ENCODE measurements at places on chromosomes 16 and 17. TPM values are rescaled to one million over a fixed set of nuclear protein-coding genes. Genes with fewer than 3 reads are reported as not detected.
A peak's percentile ranks its signal among the peaks of the same experiment; 100 is the strongest.

CLEC19A gene
- total RNA-seq: not detected

CD300LB gene
- 0.15 TPM for total RNA-seq

AATK gene
- total RNA-seq: 1.0 TPM

PDE6G gene
- total RNA-seq: not detected

FOXJ1 gene
- 0.11 TPM for total RNA-seq

KRTAP4-3 gene
- not detected for total RNA-seq

LIMD2 gene
- 2.8 TPM for total RNA-seq

DNA sequence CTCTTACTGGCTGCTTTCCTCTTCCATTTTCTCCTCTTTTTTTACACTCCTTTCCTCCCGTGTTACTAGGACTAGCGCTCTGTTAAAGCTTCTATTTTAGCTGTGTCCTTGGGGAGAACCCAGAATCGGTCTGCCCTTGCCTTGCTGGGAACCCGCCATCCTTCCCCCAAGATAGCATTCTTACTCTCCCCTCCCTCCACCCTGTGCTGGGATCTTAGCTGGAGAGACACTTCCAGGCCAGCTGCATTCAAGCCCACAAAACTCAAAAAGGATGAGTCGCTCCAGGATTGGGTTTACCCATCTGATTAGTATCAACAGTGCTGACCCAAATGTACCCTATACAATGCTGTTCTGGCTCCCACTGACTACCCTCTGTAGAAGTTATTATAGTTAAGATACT is 200.5 kb upstream of the ASIC2 start:
- no peak for DNase-seq

GRCh38 chr17:142102-142661 is 4.8 kb downstream of the SCGB1C2 start:
- peak; percentile 43 for DNase-seq

DNA sequence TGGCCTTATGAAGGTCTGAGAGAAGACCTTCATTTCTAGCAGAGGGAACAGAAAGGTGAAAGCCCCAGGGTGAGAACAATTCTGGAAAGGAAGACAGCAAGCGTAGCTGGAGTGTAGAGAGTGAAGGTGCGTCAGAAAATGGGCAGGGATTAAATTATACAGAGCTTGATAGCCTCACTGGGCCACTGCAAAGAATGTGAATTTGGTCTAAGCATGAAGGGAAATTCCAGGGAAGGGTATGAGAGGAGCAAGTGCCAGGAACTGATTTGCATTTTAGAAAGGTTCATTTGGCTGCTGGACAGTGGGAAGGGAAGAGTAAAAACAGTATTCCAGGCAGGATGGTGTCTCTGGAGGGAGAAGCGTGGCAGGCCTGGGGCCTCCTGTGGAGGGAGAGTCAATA is 274.1 kb upstream of the ASIC2 start:
- DNase-seq: no peak

DNA sequence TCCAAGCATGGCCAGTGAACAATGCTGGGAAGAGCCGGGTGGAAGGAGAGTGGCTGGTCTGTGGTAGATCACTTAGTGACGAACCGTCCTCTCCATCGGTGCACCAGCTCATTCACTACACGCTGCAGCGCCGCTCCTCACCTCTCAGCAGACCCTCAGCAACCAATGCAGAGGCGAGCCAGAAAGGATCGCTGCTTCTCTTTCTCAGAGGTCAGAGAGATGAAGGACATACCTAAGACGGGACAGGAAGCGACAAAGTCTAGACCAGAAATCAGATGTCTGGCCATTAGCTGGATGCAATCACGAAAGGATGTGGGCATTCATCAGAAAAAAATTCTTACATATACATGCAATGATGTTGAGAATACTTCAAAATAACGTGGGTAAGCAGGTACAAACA is 26.9 kb downstream of the NSMCE1 start:
- DNase-seq: no peak

DNA sequence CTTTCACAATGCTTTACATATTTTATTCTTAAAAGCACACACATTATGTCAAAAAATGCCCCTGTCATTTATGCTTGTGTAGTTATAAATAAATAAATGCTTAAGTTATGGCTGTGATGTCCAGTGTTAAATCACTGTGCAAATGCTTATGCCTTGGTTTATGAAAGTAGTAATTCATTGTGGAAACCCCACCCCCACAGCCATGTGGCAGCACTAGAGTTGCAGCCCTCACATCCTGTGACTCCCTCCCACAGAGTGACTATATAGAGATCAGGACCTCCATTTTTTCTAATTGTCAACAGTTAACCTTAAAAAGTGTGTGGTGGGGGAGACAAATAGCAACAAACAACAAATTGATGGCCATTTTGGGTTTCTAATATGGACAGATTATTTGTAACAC is 2.4 kb downstream of the SKAP1 start:
- no peak for DNase-seq

- no peak for DNase-seq
Measured at GRCh38 chr17:20825539-20825938, 217.3 kb downstream of the USP22 start.

DNA sequence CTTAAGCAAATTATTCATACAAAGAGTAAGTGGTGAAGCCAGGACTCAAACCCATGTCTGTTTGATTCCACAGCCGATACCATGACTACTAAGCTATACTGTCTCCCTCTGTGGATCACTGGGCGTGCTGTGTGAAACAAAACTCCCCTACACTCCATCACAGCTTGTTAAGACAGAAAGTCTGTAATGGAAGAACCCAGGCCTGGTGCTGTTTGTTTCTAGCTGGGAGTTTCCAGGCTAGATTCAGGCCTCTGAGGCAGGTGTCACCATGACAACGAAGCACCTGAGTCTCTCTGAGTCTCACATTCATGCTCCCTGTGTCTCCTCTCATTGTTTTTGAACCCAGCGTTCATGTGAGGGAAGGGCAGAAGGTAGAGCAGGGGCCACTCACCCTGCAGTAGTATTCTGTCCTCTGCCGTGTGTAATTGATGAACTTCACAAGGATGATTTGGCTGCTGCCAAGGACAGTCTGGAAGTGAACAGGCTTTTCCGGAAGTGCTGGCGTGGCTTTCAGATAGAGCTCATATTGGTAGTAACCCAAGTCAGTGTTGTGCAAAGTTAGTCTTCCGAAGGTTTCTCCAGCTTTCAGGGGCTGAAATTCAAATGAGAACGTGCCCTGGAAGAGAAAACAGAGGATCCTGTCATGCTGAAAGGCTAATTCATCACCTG is 8.6 kb upstream of the VAC14 start:
- no peak for DNase-seq

GRCh38 chr17:47742319-47743181 is 9.5 kb downstream of the TBX21 start:
- no peak for DNase-seq

- DNase-seq: no peak
Measured at GRCh38 chr17:693791-694638, 20.6 kb downstream of the VPS53 start.

Measured in right lobe of liver (tissue), 6 donors.